Stimulated activated naive CD8-positive, alpha-beta T cell treated with anti-CD3 and anti-CD28 coated beads, Interleukin-15, Interleukin-2, amounts not matched to agents 100 U/mL and 50 U/mL, for 24 hours (primary cell): ENCODE measurements at places on chromosomes 2 and 18.

GRCh38 chr18:56235481-56236013 lies 402.8 kb downstream of the TXNL1 start:
- DNase-seq: no peak

DNA sequence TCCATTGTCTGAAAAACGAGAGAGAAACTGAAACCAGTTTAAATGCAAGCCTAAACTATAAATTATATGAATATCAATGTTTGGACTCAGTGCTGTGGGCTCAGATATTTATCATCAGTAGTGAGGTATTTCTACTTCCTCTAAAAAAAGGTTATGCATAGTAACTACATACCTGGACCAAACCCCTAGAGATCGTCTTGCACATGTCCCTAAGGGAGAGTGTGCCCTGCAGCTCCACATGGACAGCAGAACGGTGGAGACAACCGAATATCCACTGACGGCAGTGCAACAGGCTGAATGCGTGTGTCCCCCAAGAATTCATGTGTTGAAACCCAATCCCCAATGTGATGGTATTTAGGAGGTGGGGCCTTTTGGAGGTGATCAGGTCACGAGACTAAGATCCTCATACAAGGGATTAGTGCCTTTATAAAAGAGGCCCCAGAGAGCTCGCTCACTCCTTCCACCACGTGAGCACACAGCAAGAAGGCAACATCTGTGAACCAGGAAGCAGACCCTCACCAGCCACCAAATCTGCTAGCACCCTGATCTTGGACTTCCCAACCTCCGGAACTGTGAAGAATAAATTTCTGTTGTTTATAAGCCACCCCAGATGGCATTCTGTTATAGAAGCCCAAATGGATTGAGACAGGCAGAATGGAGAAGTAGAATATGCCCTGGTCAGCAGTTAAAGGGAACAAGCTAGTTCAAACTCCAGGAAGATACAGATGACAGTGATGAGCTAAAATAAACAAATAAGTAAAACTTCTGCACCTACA lies 208.4 kb downstream of the ANAPC1 start:
- no peak for DNase-seq

DNA sequence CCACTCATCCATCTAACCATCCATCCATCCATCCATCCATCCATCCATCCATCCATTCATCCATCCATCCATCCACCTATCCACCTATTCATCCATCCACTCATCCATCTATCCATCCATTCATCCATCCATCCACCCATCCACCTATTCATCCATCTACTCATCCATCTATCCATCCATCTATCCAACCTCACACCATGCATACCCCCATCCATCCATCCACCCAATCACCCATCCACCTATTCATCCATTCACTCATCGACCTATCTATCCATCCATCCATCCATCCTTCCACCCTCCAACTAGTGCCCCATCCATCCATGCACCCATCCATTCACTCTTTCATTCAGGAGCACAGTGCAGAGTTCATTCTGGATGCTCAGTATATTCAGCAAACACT lies 21.5 kb upstream of the YWHAQ start:
- no peak for DNase-seq

DNA sequence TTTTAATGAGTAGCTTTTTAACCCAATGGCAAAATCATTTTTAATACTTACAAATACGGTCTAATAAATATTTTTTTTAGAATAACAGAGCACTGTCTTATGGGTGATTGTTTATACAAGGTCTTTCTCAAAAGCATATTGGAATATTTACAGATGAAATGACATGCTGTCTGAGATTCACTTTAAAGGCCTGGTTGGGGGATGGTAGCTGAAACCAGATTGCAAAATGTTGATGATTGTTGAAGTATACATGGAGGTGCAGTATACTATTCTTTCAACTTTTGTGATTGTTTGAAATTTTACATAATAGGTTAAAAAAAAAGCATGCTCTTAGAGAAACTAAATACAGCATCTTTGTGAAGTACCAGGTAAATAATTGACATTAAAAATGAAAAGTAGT lies 111.2 kb downstream of the FMNL2 start:
- DNase-seq: no peak

DNA sequence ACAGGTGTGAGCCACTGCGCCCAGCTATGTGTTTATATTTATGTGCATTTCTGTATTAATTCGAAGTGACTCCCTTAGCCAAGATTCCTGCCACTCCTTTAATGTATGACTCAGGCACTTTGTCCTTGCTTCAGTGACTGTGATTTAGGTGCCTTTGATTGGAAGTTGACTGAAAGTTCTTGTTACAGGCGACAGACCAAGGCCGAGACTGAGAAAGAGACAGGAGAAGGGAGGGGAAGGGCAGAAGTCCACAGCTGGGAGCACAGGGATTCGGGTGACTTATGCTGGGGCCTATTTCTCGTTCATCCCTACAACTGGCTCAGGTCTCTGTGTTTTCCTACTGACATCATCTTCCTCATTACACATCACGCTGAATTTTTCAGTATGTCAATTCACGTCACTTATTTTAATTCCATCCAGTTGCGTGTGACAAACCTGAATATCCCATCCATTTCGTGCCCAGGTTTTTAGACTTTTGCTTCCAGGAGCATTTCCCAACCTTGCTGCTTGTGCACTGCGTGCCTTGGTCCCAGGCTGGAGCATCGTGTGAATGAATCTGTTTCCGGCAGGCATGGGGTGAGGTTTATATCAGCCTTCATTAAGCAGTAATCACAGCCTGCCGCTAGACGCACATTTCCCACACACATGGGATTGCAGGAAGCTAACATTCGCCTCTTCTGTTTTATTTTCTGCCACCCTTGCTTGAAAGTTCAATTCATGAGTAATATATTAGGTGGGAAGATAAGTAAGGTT lies 42.4 kb downstream of the TMEM18 start:
- DNase-seq: no peak

GRCh38 chr2:237558961-237559641 lies 7.3 kb upstream of the PRLH start:
- no peak for DNase-seq

GRCh38 chr2:47214990-47215389 lies 59.9 kb upstream of the STPG4 start:
- no peak for DNase-seq

DNA sequence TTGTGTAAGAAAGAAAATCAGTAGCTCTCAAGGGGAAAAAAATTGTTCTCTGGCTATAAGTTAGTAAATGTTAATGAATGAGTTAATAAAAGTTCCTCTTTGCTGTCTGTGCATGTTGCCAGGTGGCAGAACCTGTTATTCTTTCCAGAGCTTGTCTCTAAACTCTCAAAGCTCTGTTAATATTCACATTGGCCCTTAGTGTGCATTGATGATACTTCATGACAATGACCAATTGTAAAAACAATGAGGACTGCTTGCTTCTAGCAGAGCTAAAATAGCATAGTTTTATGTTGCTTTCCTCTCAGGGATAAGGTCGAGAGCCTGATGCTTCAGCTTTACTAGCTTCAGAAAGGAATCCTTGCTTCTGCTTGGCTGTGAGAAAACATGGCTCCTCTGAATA lies 91.5 kb downstream of the RAD51AP2 start:
- DNase-seq: no peak

DNA sequence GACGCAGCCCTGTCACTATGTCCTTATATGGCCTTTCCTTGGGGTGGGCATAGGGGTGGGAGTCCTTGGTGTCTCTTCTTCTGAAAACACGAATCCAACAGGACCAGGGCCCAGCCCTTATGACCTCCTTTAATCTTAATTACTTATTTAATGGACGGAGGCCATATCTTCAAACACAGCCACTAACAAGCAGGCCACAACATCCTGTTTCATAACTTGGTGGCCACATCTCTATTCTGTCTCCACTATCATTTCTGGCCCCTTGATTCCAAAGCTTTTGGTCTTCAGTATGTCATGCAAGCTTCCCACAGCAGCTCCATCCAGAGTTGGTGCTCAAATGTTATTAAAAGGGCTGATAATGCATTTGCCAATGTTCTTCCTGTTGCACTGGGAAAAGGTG lies 287.3 kb upstream of the SMIM21 start:
- DNase-seq: no peak

GRCh38 chr18:76874642-76875389 lies 52.5 kb downstream of the ZNF236 start:
- peak; percentile 49 for DNase-seq

DNA sequence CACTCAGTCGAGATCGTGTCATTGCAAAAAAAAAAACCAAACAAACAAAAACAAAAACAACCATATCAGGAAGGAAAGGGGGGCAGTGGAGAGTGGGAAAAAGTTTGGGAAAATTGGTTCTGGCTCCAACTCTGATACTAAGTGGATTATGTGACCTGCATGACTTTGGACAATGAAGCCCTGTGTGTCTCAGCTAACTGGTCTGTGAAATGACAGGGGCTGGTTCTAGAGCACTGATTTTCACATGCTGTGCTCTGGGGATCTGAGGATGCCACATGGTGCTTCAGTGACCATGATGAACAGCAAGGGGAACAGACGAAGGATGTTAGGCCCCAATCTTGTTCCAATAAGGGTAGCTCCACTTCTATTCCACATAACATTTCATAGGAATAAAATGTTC lies 157.4 kb upstream of the DNMT3A start:
- DNase-seq: no peak

GRCh38 chr2:240898731-240899467 lies 2.9 kb upstream of the MAB21L4 start:
- DNase-seq: no peak

DNA sequence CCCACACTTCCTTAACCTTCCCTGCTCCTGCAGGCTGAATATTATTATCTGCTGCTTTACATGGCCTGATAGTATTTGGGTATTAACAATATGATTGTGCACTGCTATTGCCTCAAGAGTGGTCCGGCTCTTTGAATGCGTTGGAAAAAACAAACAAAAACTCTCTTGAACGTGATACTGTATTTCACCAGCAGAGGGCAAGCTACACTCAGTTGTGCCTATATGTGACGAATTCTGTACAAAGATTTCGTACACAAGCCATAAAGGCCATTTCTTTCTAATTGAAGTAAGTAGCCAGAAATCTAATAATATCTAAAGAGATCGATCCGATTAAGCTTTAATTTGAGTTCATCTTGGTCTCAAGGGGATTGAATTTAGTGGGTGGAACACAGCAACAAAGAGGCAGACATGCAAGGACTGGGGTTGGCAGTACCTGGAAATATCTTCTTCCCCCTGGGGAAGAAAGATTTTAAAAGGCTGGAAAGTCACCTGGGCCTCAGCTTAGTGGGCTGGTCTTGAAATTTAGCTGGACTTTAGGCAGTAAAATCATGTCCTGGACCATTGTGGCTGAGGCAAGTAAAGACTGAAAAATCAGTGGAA lies 49.3 kb upstream of the RAB6D start:
- DNase-seq: peak; percentile 15

- DNase-seq: no peak
Measured at GRCh38 chr2:30213907-30214463, 17.3 kb upstream of the LBH start.

DNA sequence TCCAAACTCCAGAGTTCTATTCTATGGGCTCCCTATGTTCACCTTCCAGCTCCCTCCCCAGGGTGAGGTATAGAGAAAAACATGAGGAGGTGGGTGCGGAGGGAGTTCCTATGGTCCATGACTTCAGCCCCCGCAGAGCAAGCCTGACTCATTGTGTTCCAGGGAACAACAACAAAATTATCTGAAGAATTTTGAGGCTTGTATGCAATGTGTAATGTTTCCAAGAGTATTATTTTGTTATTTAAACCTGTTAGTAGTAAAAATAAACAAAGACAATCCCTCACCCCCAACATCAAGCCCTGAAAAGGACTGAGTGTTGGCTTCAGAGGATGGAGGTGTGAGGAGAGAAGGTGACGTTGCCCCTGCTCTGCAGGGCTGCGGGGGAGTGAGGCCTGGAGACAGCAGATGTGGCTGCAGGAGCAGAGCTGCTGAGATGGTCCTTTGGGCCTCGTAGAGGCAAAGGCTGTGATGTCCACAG lies 29.0 kb downstream of the LAMA3 start:
- DNase-seq: no peak

DNA sequence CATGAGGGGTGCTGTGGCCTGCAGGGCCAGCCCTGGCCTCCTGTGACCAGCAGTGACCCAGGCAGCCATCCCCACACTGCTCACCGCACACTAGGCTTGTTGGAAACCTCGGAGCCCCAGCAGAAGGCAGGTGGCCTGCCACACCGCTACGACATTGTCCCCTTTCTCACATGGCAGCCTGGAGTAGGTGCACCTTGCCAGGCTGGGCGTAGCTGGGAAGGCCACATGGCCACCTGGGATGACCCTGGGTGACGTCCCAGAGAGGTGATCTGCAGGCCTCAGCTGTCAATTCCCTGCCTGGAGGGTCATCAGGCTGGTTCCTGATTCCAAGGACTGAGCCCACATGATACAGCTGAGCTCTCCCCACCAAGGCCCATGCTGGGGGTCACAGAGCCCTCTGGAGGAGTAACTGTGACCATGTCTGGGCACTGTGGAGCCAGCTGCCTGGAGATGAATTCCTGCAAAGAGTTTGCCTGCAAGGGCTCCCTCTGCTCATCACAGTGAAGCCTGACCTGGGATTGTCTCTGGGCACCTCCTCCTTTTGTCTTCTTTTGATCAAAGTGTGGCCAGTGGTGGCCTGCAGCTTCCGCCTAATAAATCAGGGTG lies 119.6 kb upstream of the OTOS start:
- DNase-seq: no peak

DNA sequence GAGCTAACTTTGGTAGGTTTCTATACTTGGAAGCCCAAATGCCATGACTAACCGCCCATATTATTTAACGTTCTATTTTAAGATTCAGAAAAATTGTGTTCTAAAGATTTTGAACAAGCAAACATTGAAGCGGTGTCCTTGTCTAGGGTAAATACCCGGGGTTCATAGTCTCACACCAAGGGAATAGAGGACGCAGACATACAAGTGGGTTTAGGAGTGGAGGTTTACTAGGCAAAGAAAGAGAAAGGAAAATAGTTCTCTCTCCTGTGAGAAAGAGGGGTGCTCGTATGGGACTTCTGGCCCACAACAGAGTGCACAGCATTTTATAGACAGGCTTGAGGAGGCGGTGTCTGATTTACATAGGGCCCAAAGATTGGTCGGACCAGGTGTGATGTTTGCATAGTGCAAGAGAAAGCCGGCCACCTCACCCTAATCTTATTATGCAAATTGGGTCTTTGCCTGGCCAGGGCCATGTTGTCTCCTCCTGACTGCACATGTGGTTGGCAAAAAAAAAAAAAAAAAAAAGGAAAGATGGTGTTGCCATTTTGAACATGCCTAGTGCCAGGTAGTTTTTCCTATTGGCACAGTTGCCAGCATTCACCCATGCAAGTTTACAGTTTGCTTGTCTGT lies 1062.6 kb downstream of the LRP1B start:
- DNase-seq: no peak
